ENCODE measurements at places on chromosomes 1 and 21.
A peak's percentile ranks its signal among the peaks of the same experiment; 100 is the strongest.

GRCh38 chr1:101170506-101171050, 66.2 kb upstream of the S1PR1 start:
- no peak for DNase-seq

- peak; percentile 80 for DNase-seq
Measured at GRCh38 chr1:109792056-109792831, 28.5 kb upstream of the EPS8L3 start.

DNA sequence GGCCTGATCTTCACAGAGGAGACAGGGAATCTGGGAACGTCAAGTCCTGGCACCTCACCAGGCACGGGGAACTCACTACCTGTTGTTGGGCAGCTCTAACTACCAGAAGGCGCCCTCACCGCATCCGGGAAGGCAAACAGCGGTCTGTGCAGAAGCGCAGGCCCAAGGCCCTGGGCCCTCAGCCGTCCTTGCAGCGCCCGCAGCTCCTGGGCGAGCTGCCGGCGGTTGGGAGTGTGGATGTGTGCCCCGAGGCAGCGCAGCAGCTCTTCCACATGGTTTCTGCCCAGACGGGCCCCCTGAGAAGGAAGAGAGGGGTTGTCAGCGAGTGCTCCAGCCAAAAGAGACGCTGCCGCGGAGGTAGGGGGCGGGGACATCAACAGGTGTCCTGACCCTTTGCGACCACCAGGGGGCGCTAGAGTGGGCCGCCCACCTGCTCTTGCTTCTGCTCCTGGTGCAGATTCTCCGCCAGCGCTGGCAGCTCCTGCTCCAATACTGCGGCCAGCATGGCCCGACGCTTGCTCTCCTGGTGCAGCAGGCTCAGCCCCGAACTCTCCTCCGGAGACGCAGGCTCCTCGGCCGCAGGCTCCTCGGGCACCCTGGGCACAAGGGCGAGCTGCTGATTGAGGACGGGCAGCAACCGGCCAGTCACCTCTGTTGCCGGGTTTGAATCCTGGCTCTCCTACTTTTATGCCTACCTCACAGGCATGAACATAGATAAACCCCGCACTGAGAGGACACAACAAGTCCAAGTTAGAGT, 9.3 kb downstream of the MAP3K6 start:
- peak; percentile 85 for DNase-seq

GRCh38 chr1:245580651-245581050, 425.9 kb downstream of the KIF26B start:
- no peak for DNase-seq

DNA sequence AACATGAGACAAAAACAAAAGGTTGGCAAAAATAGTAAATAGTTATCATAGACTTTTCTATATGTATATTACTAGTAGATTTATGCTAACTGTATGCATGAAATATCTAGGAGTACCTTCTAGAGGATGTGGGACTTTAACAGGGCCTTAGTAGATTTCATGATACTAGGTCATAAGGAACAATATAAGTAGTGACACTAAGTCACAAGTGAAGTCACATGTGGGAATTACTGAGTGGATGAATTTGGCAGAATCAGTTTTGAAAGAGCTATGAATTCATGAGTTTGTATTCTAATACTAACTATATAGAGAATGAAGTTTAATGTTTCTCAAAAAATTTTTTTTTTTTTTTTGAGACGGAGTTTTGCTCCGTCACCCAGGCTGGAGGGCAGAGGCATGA, 53.1 kb upstream of the GPR25 start:
- DNase-seq, result no peak

- DNase-seq, result no peak
Measured at GRCh38 chr1:36594023-36594422, 111.3 kb upstream of the CSF3R start.
